ENCODE measurements at places on chromosomes 7 and 10. TPM values are rescaled to one million over a fixed set of nuclear protein-coding genes. Genes with fewer than 3 reads are reported as not detected.

CHST12 gene
- polyA plus RNA-seq = 6.0 TPM

VWDE gene
- not detected for polyA plus RNA-seq

GIMAP2 gene
- 4.4 TPM for polyA plus RNA-seq

CYP26C1 gene
- polyA plus RNA-seq = not detected

SEMA4G gene
- 6.1 TPM for polyA plus RNA-seq

VPS26A gene
- 37.3 TPM for polyA plus RNA-seq

ITPRID1 gene
- polyA plus RNA-seq = 0.30 TPM

TAS2R5 gene
- polyA plus RNA-seq = 0.92 TPM

HKDC1 gene
- polyA plus RNA-seq = 0.10 TPM

C7orf57 gene
- polyA plus RNA-seq = not detected

GIMAP7 gene
- polyA plus RNA-seq = 14.8 TPM

ACTR3C gene
- polyA plus RNA-seq = 3.1 TPM

TRIM50 gene
- polyA plus RNA-seq = 28.0 TPM

TRIP6 gene
- polyA plus RNA-seq = 50.0 TPM

FAM24B gene
- polyA plus RNA-seq = 3.7 TPM

GPRIN2 gene
- polyA plus RNA-seq = 5.0 TPM

GNB2 gene
- polyA plus RNA-seq = 147 TPM

WDR86 gene
- polyA plus RNA-seq = 2.2 TPM

ANKRD61 gene
- not detected for polyA plus RNA-seq

GRM3 gene
- not detected for polyA plus RNA-seq

RADIL gene
- 1.6 TPM for polyA plus RNA-seq

PVRIG gene
- 1.7 TPM for polyA plus RNA-seq

GHRHR gene
- not detected for polyA plus RNA-seq

CAV1 gene
- polyA plus RNA-seq = 33.5 TPM

OIT3 gene
- polyA plus RNA-seq = not detected

RET gene
- polyA plus RNA-seq = 0.31 TPM

ETV1 gene
- polyA plus RNA-seq = 1.2 TPM

LYZL2 gene
- not detected for polyA plus RNA-seq

EPO gene
- not detected for polyA plus RNA-seq

ANXA8 gene
- 0.61 TPM for polyA plus RNA-seq

TPST1 gene
- polyA plus RNA-seq = 8.4 TPM

IFIT3 gene
- polyA plus RNA-seq = 11.3 TPM

PDK4 gene
- polyA plus RNA-seq = 122 TPM

PNLIPRP1 gene
- polyA plus RNA-seq = 0.18 TPM

OGDHL gene
- 0.45 TPM for polyA plus RNA-seq

ASB15 gene
- not detected for polyA plus RNA-seq

TFPI2 gene
- 15.2 TPM for polyA plus RNA-seq

ATE1 gene
- polyA plus RNA-seq = 4.9 TPM

FAM237B gene
- not detected for polyA plus RNA-seq

UFSP1 gene
- 2.0 TPM for polyA plus RNA-seq

TMEM130 gene
- 0.63 TPM for polyA plus RNA-seq

HOXA11 gene
- not detected for polyA plus RNA-seq

ZPBP gene
- polyA plus RNA-seq = not detected

All from stomach (tissue), 19 donors.